ELR (cell line): ENCODE measurements at places on chromosomes 11 and 22.

- DNase-seq, result no peak
Observed at GRCh38 chr11:108758458-108758857, 93.6 kb downstream of the DDX10 start.

GRCh38 chr11:65915101-65915820 lies 3.6 kb downstream of the C11orf68 start:
- peak; percentile 56 for DNase-seq

GRCh38 chr11:85717429-85717828 lies 31.4 kb upstream of the CCDC89 start:
- DNase-seq, result no peak

- DNase-seq, result no peak
Observed at GRCh38 chr22:46124383-46125144, 25.8 kb upstream of the PPARA start.

- no peak for DNase-seq
Observed at GRCh38 chr11:84310268-84310667, 1024.1 kb upstream of the CCDC90B start.
